ENCODE measurements at places on chromosomes 11 and 22.

DNA sequence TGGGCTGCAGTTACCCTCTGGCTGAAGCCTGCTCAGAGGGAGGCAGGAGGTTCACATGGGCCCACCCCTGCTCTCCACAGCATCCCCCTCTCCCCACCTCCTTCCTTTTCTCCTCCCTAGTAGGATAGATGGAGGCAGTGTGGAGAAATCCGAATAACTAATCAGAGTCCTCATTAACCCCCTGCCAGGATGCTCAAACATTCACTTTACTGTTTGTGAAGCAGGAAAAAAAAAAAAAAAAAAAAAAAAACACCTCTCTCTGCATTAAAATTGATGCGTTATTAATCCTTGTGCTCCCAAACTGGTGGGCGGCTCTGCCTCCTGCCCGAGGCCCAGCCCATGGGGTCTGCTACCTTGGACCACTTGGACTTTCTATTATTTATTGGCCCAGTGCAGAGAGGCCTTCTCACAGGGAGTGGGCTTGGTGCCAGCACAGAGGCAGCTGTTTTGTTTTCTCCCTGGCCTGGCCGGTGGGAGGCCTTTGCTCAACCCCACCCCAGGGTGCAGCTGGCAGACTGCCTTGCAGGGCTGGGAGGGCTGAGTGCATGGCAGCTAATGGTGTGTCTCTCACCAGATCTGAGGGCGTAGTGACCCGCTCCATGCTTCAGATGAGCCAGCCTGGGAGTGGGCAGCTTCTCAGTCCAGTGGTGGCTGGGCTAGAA, 150.7 kb downstream of the PKNOX2 start:
- no peak for DNase-seq

GRCh38 chr22:31173386-31174145, 13.6 kb downstream of the RNF185 start:
- no peak for DNase-seq

DNA sequence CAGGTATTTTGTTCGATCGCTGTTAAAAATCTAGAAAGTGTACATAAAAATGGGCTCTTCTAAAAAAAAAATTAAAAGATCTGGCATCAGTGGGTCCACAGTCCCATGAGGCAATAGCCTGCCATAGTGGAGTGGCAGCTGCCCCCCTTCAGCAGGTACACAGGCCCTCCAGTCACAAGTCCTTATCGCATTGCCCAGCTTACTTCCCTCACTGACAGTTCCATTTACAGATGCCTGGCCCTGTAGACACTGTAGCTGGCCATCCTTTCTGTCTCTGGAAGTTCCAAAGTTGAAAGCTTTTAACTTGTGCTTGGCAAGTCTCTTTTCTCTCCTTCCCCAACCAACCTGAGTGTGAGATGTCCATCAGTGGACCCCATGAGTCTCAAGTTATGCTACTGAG, 11.4 kb downstream of the ZNRF3 start:
- no peak for DNase-seq

DNA sequence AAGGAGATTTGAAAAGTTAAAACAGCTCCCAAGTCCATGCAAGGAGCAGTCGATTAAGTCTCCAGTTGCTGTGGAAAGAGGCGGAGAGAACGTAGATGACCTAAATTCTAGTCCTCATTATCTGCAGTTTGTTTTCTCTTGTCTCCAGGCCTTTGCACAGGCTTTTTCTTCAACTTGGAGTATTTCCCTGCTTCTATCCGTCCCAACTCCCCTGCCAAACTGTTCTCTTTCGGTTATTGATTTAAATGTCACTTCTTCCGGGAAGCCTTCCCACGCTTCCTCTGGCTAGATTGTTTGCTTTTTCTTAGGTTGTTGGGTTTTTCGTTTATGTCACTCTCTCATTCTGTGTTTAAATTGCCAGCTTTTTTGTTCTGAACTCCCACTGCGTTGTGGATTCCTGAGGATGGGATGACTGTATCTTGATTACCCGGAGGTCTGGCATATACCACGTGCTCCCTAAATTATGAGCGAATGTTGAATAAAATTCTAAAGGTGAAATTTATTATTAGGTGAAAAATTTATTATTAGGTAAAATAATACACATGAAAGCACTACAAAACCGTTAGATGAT, 463 bp downstream of the TMEM126B start:
- DNase-seq = no peak

- no peak for DNase-seq
Observed at GRCh38 chr11:22559416-22559815, 66.2 kb downstream of the FANCF start.

GRCh38 chr11:134044514-134045284, 24.2 kb upstream of the JAM3 start:
- DNase-seq = no peak

GRCh38 chr11:64297699-64298358, 2.3 kb upstream of the CATSPERZ start:
- DNase-seq = no peak

GRCh38 chr11:35253237-35253636, 114.3 kb downstream of the CD44 start:
- DNase-seq = no peak

DNA sequence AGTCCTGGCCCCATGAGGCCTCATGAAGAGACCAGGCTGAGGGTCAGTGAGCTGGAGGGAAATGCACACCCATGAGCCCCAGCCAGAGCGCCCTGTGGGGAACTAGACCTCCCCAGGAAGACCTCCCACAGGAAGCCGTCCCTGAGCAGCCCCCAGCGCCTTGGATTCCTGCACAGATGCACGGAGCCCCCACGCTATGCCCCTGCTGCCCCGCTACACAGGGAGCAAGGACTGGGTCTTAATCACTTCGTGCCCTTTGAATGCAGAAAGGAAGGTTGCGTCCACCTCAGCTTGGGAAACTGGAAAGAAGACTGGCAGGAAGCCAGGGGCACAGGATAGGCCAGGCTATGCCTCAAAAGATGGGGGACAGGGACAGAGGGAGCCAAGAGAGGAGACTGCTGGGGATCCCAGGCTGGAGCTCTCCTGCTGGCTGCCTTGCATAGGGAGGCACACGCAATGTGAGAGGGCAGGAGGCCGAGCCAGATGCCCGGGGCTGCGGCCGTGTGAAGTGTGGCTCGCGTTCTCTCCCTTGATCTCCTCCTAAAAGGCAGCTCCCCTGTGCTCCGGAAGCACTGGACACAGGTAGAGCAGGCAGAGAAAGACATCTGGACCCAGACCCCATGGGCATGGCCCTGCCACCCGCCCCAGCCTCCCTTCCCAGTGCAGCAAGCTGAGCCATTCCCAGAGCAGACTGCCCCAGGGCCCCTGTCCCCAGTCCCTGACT, 32.8 kb downstream of the MACROD1 start:
- DNase-seq = no peak

DNA sequence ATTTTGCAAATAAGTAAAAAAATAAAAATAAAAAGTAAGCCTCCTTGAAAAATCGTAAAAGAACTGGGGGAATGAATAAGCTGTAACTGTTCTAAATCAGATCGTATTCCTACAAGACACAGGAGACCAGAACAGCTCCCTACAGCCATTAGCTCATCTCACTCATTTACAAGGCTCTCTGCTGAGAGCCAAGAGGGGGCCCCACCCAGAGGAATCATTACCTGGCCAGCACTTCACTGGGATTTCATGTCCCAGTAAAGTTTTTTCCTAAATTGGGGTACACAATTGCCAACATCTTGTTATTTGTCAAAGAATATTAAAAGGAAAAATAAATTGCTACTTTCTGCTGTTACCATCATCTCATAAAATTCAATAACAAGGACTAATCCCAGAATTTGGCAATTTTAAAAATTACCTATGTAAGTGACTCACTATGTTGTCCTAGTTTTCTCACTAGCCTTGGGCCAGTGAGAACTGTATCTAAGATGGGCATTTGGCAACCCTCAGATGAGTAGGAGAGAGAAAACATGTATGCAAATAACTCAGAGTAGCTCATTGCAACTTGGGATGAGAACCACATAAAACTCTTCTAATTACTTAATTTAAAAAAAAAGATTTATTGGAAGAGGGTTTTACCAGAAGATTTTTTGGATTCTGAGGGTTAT, 18.4 kb upstream of the SMTN start:
- DNase-seq = no peak

GRCh38 chr11:1447845-1448825, 38.4 kb downstream of the MOB2 start:
- no peak for DNase-seq

GRCh38 chr11:17561111-17561415, 14.0 kb downstream of the OTOG start:
- DNase-seq = no peak

GRCh38 chr11:18171377-18172000, 1.1 kb upstream of the MRGPRX4 start:
- DNase-seq = no peak

- DNase-seq = no peak
Observed at GRCh38 chr11:59773083-59773440, 17.9 kb downstream of the STX3 start.

- no peak for DNase-seq
Observed at GRCh38 chr11:32121012-32121411, 30.1 kb downstream of the RCN1 start.

- no peak for DNase-seq
Observed at GRCh38 chr11:66810576-66811185, 32.6 kb upstream of the RCE1 start.

- no peak for DNase-seq
Observed at GRCh38 chr11:128904656-128905344, 13.6 kb downstream of the KCNJ5 start.

- no peak for DNase-seq
Observed at GRCh38 chr11:57597916-57598830, 688 bp downstream of the SERPING1 start.

- no peak for DNase-seq
Observed at GRCh38 chr11:77793972-77794371, 26.6 kb downstream of the RSF1 start.

GRCh38 chr22:25395468-25395867, 169.0 kb upstream of the GRK3 start:
- DNase-seq = no peak

GRCh38 chr11:35030716-35031213, 108.2 kb upstream of the CD44 start:
- no peak for DNase-seq

GRCh38 chr11:90288212-90288821, 65.5 kb upstream of the CHORDC1 start:
- DNase-seq = no peak

- no peak for DNase-seq
Observed at GRCh38 chr11:95659088-95659487, 130.5 kb downstream of the FAM76B start.

GRCh38 chr11:45113807-45114206, 32.6 kb upstream of the PRDM11 start:
- no peak for DNase-seq

DNA sequence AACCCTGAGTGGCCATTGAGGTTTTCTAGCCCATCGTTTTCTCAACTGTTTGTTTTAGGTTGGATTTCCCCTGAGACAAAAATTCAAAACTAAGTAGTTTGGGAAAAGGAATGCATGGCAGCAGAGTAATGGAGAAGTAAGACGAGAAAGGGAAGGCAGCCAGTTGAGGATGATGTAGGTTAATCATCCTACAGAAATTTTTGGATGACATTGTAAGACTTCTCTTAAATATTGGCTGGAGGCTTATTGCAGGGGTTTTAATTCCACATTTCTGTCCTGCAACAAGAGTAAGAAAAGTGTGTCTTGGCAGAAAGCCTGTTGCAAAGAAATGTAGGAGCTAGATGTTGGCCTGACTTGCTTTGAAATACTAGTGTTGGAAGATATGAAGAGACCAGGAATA, 308.8 kb downstream of the LUZP2 start:
- DNase-seq = no peak

- DNase-seq = no peak
Observed at GRCh38 chr11:124446916-124447315, 1.4 kb upstream of the OR8B8 start.

DNA sequence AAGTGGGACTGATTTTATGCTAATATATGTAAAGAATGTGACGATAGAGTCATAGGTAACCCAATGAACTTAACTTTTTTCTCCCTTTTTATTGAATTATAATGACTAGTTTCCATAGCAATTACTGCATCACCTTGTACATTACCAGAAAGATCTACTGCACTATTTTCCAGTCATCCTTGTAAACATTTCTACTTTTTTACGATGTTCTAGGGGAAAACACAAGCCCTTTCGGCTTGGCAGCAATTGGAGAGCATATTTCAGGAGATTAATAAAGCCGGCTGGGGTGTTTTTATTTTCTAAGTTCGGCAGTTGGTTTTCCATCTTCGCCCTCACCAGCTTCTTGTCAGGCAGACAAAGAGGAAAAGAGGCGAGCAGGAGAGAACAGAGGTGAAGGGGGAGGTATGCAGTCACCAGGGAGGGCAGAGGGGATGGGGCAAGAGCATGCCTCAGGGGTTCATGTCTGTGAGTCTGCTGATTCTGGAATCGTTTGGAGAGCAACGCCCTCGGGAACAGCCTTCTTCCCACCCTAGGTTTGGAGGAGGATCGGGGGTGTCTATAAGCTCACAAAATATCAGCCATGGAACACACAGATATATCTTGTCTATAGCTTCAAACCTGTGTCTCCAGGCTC, 476.4 kb downstream of the MIAT start:
- DNase-seq = no peak

GRCh38 chr22:28815111-28815510, 14.7 kb upstream of the XBP1 start:
- DNase-seq = no peak

DNA sequence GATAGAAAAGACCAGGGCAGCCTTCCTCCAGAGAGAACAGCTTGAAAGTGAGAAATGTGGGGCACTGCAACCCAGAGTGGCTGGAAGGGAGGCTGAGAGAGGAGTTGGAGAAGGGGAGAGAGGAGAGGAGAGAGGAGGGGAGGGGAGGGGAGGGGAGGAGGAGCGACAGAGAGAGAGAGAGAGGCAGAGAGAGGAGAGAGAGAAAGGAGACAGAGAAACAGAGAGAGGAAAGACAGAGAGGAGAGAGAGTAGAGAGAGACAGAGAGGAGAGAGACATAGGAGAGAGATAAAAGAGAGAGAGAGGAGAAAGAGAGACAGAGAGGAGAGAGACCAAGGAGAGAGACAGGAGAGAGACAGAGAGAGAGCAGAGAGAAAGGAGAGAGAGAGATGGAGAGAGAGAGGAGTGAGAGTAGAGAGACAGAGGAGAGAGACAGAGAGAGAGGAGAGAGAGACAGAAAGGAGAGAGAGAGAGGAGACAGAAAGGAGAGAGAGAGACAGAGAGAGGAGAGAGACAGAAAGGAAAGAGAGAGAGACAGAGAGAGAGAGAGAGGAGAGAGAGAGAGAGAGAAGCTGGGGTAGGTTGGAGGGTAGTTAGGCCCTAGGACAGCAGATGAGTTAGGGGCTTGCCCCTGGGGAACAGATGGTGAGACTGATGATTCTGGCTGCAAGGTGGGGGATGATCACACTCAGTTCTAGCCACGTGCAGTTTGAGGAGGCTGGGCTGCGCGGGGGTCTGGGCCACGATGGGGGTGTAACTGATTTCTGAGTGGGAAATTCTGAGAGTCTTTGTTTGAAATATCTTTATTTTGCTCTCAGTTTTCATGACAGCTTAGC, 8.5 kb upstream of the SCYL1 start:
- DNase-seq = no peak

GRCh38 chr22:24181996-24182899, 961 bp downstream of the SUSD2 start:
- no peak for DNase-seq
